ENCODE measurements at places on chromosomes 1 and 21.

DNA sequence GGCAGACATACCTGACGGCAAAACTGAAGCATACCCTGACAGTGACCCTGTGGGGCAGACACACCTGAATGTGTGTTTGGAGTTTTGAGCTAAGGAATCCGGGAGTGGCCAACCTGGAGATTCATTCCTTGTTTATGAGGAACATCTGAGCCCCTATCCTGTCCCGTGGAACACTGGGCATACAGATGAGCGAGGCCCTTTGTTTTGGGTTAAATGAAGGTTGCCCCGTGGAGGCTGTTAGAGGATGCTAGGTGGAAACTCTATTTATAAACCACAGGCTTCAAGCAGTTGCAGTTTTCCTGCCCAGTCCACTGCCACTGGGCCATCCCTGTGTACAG, 18.1 kb downstream of the GALNT2 start:
- no peak for DNase-seq

GRCh38 chr1:208997726-208998312, 585.7 kb upstream of the CAMK1G start:
- no peak for DNase-seq

- DNase-seq, result no peak
These were observed 4.2 kb upstream of the C1orf141 start for GRCh38 chr1:67138813-67139499.

DNA sequence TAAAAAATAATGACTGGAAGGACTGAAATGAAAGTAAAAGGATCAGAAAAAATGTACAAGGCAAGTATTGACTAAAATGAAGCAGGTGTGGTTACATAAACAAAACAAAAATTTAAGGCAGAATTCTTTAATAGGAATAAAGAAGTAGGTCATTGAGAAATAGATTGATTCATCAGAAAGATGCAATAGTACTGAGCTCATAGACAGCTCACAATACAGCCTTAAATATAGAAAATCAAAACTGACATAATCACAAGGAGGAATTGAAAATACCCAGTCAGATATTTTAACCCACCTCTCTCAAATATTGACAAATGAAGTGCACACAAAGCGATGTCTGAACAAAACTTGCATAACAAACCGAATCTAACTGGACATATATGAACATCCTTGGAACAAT, 366.8 kb upstream of the DPYD start:
- DNase-seq, result no peak

DNA sequence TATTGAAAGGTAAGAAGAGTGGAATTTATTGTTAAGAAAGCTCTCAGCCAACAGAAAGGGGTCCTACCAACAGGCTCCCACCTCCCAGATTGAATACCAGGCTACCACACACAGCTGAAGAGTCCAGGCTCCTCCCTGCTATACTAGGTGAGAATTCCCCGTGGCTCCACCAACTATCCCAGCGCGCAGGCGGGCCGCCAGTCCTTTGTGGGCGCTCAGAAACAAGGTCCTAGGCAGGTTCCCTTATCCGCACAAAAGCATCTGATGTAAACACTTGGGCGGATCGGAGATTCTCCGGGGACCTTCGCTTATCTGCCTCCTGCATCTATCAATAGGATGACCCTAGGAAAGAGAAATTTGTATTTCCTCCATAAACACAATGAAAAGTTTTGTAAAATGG, 423.9 kb upstream of the ADGRL4 start:
- DNase-seq, result no peak

GRCh38 chr1:1156140-1157032, 17.3 kb upstream of the TTLL10 start:
- no peak for DNase-seq

DNA sequence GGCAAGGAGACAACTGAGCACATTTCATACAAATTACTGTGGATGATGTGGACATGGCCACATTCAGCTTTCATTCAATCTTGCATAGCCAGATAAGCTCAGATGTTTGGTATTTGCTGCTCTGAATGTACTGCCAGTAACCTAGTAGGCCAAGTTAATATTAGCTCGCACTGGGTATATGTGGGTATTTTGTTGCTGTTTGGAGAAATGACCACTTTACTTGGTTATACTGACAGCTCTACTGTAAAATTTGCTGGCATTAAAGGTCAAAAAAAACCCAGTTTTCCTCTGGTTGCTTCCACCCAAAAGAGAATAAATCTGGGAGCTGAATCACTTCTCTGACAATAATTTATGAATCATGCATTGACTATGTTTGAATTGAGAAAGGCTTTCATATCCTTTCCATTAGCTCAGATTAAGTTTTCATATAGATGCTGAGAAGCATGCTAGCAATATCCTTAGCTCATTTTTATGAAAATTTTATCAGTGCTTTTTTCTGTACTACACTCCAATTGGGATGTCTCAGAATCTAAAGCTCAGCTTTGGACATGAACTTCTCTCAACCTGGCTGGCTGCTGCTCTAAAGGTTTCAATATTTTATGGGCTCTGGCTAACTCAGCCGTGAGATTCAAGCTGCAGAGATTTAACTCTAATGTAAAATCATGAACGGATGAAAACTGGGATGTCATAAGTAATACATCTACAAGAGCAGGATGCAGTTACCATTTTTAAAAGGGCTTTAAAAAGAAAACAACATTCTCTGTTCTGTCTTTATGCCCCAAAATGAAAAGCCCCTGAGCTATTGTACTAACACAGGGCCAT, 330.0 kb downstream of the BARHL2 start:
- DNase-seq, result no peak

DNA sequence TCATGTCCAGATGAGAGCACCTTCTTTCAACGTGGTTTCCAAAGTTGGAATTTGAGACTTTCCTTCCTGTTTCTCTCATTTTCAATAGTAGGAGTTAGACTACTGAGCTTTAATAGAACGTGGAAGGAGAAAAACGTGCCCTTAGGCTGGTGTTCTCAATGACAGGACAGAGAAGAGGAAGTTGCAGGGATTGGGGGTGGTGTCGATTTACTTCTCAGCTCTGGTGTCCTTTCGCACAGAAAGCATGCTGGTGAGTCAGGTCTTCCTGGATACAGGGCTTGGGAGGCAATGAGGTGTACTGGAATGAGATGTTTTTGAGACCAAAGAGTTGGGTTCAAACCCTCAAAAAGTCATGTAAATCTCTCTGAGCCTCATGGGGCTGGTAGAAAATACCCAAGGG, 67.1 kb downstream of the HIVEP3 start:
- no peak for DNase-seq

DNA sequence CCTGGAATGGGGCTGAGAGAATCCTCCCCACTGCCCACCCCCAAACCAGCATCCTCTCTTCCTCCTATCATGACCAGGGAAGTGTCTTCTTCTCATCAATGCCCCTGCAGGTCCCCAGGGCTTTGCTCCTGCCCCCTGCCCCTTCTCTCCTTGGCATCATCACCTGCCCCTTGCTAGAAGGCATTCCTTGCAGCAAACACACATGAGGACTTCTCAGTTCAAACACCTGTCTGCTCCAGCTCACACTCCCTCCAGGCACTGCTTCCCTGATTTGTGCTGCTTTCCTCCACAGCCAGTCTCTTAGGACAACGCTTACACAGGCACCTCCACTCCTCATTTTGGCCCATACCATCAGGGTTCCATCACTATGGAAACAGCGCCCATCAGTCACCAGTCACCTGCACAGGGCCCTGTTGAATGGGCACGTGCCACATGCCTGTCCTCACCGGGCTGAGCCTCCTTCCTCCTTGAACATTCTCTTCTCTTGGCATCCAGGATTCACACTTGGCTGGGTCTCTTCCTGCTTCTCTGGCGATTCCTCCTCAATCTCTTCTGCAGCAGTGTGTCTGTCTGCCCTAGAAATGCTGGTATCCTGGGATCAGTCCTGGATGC, 81.9 kb upstream of the EDN2 start:
- no peak for DNase-seq

- no peak for DNase-seq
These were observed 138.6 kb upstream of the NGF start for GRCh38 chr1:115476616-115477015.

- no peak for DNase-seq
These were observed 193.1 kb downstream of the RYR2 start for GRCh38 chr1:237235091-237235490.

GRCh38 chr1:51576923-51577322, 40.0 kb upstream of the OSBPL9 start:
- DNase-seq, result no peak

DNA sequence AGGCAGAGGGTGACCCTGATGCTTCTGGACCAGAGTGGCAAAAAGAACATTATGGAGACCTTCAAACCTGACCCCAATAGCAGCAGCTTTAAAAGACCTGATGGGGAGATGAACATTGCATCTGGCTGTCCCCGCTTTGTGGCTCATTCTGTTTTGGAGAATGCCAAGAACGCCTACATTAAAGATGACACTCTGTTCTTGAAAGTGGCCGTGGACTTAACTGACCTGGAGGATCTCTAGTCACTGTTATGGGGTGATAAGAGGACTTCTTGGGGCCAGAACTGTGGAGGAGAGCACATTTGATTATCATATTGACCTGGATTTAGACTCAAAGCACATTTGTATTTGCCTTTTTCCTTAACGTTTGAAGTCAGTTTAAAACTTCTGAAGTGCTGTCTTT, 45.8 kb downstream of the TRAF5 start:
- no peak for DNase-seq

DNA sequence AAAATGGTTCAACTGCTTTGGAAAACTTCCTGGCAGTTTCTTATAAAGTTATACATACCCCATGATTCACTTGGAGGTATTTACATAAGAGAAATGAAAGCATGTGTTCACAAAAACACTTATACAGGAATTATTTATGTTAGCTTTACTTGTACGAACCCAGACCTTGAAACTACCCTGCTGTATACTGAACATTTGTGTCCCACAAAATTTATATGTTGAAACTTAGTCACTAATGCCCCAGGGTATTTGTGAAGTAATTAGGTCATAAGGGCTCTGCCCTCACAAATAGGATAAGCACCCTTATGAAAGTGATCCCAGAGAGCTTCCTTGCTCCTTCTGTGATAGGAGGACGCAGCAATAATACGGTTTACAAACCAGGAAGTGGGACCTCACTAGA, 42.7 kb upstream of the B3GALT2 start:
- DNase-seq, result no peak

DNA sequence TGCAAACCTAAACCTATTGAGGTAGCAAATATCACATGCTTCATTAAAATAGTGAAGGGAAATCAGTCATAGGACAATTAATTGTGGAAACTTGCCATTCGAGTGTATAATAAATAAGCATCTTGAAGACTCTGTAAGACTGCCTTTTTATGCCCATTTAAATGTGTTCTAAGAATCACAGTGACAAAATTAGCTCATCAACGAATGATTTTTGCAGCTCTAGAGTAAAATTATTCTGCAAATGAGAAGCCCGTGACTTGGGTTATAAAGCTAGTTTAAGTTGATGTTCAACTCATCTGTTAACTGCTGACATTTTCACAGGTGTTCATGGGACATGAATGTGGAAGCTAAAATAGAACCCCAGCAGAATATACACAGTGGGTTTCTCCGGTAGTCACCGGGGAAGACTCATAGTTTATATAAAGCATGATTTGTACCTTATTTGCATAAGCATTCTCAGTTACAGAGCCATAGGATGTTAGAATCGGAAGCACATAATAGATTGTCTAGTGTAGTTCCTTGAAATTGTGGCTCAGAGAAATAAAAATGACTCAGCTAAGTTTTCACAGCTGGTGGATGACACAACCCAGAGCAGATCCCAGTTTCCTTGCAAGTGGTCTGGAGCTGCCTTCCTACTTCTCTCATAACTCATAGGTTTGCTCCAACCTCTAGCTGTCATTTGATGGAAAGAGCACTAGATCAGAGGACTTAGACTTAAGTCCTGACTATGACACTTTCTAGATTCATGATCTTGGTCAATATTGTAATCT, 107.3 kb downstream of the UCHL5 start:
- DNase-seq, result no peak

DNA sequence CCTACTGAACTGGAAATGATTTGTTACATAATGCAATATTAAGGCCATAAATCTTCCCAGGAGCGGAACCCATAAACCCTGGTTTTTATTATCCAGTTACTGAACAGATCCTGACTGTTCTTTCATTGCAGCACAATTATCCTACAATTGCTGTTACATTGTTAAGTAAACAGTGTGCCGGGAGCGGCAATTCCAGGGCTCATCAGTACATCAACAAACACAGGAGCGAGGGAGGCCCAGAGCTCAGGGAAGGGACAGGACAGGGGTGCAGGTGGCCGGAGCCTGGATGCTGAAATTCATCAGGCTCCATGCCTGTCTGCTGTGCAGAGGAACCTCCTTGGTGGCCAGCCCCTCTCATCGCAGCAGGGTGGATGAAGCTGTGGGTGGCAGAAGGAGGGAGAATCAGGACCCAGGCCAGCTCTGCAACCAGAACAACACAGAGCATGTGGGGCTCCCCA, 544.7 kb downstream of the NPHP4 start:
- peak; percentile 59 for DNase-seq

- no peak for DNase-seq
These were observed 92.4 kb upstream of the DPT start for GRCh38 chr1:168821434-168821833.

GRCh38 chr1:167185062-167185461, 35.6 kb upstream of the POU2F1 start:
- no peak for DNase-seq

DNA sequence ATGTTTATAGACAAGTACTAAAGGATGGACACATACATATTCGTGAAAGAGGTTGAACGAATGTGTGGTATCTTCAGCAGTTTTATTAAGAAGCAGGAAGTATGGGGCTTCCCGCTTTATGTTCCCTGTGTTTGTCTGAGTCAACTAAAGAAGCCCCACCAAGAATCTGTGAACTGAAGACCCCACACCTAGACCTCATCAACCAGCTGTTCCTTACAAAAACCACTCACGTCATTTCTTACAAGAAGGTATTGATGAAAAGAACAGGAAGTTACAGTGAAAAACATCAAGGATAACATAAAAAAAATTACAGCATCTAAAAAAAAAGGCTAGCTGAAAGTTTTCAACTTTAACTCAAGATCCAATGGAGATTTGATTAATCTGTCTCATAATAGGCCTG, 12.3 kb downstream of the REG4 start:
- DNase-seq, result no peak

DNA sequence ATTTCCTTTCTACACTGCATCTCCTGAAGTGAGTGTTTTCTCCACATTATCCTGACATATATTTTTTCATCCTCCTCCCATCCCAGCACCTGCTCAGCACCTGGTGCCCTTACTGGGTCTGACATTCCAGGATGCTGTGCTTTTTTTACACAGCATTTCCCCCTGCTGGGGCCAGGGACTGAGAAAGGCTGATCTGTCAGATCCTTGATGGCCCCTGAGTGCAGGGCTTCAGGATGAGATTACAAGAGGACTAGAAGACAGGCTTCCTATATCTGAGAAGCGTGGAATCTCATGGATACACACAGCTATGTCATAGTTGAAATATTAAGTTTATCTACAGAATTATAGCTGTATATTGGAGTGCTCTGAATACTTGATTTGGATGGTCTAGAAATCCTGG, 24.4 kb downstream of the RCAN1 start:
- no peak for DNase-seq

- no peak for DNase-seq
These were observed 470.9 kb downstream of the TTLL7 start for GRCh38 chr1:83527987-83528386.

DNA sequence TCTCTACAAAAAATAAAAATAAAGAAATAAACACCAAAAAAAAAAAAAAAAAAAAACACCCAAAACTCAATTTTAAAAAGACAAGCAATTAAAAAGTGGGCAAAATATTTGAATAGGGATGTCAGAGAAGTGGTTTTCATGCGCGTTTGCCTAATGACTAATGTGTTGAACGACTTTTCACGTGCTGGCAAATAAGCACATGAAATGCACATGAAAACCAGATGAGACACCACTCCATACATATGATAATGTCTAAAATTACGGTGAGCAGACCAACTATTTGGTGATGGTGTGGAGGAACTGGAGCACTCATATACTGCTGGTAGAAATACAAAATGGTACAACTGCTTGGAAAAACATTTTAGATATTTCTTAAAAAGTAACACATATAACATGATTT, 39.4 kb upstream of the UHMK1 start:
- DNase-seq, result no peak

All from SHP77 treated with DMSO at 0.1 percent for 48 hours (cell line).